CD4-positive, alpha-beta T cell treated with Interleukin-4 for 1 hour (primary cell): ENCODE measurements at places on chromosomes 6 and 20.

GRCh38 chr6:34092631-34093030 lies 53.3 kb downstream of the GRM4 start:
- no peak for DNase-seq

DNA sequence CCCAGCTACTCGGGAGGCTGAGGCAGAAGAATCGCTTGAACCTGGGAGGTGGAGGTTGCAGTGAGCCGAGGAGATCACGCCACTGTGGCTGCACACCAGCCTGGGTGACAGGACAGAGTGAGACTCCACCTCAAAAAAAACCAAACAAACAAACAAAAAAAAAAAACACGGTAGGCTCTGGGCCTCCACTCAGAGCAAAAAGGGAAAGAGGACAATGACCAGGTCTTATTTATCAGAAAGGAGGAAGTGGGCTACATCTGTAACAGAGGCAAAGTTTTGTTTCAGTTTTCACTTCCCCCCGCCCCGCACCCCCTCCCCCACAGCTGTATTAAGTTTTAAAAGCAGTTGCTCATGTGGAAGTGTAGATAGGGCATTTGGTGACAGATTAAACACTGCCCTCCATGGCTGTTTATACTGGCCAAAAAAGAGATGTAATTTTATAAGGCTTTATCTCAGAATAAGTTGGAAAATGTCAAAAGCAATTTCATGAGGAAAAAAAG lies 114.6 kb downstream of the RCAN2 start:
- DNase-seq, result peak; percentile 48

DNA sequence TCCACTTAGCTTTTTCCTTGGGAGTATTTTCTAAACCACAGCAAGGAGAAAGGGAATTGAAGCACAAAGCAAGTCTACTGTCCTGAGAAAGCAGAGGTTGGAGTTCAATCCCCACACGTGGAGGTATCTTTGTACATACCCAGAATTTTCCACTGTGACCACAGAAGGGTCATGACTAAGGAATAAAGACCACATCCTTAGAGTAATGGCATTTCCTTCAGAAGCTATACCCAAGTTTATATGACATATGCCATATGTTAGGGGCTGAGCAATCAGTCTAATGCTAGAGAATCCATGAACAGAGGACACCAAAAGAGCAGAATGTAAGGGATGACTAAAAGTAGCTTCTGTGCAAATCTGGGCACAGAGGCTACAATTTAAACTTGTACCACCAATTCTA lies 46.4 kb downstream of the ATG5 start:
- DNase-seq, result no peak

GRCh38 chr20:51487076-51487475 lies 55.4 kb downstream of the NFATC2 start:
- DNase-seq, result no peak

GRCh38 chr6:18444111-18444510 lies 57.0 kb downstream of the RNF144B start:
- DNase-seq, result no peak

GRCh38 chr6:3650076-3650958 lies 101.2 kb downstream of the PXDC1 start:
- no peak for DNase-seq

DNA sequence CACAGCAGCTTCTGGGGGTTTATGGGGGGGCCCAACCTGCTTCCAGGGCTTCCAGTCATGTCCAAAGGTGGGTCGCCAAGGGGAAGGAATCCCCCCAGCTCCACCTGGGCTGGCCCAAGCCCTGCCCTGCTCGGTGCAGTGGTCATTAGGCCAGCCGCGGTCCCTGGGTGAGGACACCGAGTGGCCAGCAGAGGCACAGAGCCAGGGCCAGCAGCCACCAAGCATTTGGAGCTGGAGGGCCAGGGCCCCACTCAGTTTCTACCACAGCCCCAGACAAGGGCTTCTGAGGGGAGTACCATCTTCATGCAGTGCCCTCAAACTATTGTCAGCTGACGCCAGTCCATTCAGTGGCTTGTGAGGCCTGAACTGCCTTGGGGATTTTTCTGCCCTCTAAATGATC lies 39.6 kb downstream of the TFEB start:
- no peak for DNase-seq

- no peak for DNase-seq
These were observed 12.3 kb upstream of the VSTM2L start for GRCh38 chr20:37890643-37891042.

- no peak for DNase-seq
These were observed 469.3 kb upstream of the MAN1A1 start for GRCh38 chr6:119818876-119819275.

DNA sequence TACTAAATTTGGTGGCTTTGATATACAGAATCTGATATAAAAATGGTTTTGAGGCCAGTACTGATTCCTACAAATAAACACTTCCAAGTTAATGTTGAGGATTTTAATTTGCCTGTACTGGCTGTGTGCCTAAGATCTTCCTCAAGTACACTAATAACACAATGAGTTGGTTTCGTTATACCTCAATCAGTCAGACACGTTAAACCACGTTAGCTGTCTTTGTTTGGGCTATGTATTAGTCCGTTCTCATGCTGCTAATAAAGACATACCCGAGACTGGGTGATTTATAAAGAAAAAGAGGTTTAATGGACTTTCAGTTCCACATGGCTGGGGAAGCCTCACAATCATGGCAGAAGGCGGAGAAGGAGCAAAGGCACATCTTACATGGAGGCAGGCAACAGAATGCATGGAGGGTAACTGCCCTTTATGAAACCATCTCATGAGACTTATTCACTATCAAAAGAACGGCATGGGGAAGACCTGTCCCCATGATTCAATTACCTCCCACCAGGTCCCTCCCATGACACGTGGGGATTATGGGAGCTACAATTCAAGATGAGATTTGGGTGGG lies 46.2 kb downstream of the NT5E start:
- no peak for DNase-seq

- no peak for DNase-seq
These were observed 2.3 kb upstream of the DSN1 start for GRCh38 chr20:36775826-36776225.

DNA sequence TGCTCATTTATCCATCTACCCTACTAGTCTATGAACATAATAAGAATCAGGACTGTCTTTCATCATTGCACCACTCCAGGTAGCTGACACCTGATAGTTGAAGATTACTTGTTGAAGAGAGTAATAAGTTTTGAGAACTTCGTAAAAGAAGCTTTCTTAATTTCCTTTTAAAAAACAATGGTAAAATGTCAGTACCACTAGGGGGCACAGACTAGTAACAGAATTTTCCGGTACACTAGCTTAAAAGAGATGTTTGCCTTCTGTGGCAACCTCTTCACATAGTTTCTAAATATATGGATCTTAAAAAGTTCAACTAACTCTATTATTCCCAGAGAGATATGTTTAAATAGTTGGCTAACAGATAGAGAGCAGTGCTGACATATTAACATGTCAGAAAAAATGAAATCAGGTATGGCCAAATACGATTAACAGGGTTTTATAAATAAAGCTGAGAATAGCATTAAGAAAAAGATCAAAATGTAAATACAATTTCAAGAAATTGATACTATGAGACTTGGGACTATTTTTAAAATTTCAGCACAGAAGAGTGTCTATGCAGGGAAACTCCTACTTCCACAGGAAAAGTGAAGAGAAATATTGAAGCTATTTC lies 5.4 kb upstream of the KCNQ5 start:
- no peak for DNase-seq

GRCh38 chr20:10453241-10453640 lies 18.1 kb downstream of the SLX4IP start:
- peak; percentile 43 for DNase-seq

DNA sequence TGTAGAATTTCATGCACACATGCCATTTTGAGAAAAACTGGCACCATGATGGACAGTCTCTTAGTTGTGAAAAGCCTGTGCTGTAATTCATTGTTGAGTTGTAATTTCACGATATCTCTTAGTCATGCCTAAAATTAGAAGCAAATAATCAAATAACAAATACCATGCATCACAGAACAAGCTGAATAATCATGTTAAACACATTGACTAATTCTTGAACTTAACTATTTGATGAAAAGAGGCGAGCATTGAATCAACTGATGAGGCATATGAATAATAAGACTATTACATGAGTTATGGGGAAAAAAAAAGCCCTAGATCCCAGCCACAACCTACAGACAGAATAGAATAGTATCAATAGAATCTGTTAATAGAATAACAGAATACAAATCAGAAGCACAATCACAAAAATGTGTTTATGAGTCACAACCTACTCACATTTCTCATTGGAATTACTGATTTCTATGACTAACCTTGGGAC lies 14.2 kb upstream of the RNF217 start:
- no peak for DNase-seq

- no peak for DNase-seq
These were observed 67.8 kb upstream of the EPB41L1 start for GRCh38 chr20:36086767-36087166.

DNA sequence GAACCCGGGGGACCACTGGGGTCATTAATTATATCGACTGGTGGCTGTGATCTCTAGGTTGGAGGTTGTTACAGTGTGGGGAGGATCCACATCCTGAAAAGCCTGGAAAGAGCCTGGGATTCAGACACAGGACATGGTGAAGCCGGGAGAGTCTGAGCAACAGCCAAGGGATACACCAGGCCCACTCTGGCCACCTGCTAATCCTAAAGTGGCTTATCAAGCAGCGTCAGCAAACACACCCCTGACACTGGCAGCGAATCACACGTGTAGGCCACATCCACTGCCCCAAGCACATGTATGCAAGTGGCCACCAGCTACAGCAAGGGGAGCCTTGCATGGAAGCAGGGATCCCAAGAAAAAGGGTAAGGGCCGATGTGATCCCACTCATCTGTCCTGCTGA lies 41.0 kb downstream of the GFOD1 start:
- no peak for DNase-seq

DNA sequence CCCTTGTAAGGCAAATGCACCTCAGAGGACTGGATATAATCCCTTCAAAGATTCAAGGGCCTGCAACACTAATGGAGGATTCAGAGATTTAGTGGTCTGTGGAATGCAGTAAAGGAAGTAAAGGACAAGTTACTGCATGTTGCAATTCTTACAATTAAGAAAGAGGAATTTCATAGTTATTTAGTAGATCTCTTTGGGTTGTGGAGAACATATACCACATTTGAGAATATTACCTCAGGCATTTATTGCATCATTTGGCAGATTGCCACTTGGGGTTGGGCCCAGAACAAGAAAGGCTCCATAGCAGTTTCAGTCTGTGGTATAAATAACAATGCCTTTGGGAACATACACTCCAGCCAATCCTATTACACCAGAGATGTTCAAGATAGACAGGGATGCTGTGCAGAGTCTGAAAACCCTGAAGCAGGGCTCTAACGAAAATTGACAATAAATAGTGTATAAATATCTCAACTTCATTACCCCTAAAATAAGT lies 20.9 kb upstream of the EPM2A start:
- DNase-seq, result peak; percentile 22

DNA sequence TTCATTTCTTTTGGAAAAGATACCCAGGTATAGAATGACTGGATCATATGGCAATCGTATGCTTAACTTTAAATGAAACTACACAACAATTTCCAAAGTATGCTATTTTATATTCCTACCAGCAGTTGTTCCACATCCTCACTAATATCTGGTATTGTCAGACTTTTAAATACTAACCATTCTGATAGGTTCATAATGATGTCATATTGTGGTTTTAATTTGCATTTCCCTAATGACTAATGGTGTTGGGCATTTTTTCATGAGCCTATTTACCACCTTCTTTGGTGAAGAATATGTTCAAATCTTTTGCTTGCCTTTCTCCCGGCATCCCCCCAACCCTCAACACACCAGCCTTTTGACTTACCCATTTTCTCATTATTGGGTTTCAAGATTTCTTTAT lies 96.2 kb upstream of the HMGN3 start:
- no peak for DNase-seq

DNA sequence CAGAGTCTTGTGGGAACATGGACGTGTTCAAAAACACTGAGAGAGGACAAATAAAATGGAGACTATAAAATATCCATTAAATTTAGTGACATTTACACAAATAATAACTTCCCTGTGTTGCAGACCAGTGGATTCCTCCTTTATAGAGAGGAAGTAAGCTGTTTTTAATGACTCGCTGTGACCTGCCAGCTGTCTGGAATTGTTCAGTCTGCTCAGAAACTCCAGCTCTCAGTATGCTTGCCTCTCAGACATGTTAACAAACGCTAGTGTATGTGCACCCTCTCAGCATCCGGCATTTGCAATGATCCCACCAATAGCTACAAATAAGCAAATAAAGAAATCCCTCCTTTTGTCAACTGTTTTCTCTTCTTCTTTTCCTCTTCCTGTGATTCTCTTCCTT lies 158.0 kb upstream of the TCF21 start:
- no peak for DNase-seq

DNA sequence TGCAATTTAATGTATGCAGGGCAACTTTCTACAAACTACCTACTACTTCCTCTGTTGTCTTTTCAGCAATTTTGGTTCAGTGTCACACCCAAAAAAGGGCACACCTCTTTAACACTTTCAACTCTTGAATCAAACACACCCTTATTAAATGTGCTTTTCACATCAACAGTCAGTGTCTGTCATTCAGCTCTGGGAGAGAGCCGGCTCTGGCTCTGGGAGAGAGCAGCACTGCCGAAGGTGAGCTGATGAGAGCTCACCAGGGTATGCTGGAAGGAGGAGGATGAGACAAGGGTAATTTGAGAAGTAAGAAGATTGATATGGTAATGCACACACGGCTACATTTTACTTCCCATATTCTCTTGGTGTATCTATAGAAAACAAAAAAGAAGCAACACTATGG lies 134.3 kb downstream of the RTN4IP1 start:
- no peak for DNase-seq

DNA sequence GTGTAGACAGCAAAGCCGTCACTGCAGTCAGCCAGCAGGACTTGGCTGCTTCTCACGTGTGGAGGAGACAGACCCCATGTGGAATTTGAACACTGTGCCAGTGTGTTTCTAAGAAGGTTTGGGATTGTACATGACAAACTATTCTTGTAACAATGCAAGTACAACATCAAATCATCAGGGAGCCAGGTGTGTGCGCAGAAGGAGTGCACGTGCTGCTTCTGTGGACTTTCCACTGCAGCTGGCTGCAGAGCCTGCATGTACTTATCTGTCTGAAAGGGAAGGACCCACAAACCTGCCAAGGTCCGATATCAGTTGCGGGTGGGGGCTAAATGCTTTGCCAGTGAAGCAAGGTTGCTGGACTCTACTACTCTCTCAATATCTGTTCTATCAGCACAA lies 211.6 kb downstream of the WDR27 start:
- DNase-seq, result no peak
